ENCODE measurements at places on chromosomes 1 and 21.

DNA sequence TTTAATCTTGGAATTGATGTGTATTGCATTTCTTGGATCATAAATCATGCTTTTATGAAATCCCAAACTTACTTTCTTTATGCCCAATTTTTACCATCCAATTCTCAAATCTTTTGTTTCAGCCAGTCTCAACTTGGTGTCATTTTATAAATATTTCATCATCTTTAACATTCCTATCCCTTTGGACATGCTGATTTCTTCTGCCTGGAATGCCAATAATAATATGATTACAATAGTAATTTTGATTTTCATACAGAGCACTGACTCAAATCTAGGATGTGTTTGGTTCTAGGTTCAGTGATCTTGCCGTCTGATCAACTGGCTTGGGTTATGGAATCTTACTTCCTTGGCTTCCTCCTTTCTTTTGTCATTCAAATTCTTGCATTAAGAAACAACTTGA is 12.8 kb downstream of the RRP15 start:
- no peak for DNase-seq

- no peak for DNase-seq
Measured at GRCh38 chr1:185960422-185961321, 226.5 kb downstream of the HMCN1 start.

DNA sequence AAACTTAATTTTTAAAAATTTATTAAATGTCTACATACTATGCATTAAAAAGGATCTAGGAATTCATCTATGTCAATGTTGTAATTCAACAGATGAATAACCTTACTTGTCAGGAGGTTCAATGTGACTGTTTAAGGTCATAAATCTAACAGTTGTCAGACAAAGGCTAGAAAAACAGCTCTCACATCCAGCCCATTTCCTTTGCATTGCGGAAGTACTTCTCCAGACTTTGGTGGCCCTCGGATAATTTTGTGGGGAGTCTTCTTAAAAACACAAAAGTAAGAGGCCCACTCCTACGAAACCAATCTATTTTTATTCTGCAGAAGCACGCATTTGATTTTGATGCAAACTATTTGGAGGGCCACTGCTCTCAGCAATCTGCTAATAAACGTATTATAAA is 122.6 kb upstream of the CHRM3 start:
- DNase-seq = no peak

GRCh38 chr1:114956570-114956969 is 73.1 kb upstream of the TSHB start:
- no peak for DNase-seq

GRCh38 chr21:34091032-34091431 is 17.7 kb downstream of the MRPS6 start:
- DNase-seq = no peak

- peak; percentile 14 for DNase-seq
Measured at GRCh38 chr1:186680245-186681061, at the start of gene PTGS2. Gene PTGS2, minus strand, starts transcription at chr1:186680423. Its CDS starts 133 bp downstream, at chr1:186680290.

GRCh38 chr1:214665606-214666110 is 62.7 kb downstream of the CENPF start:
- no peak for DNase-seq

DNA sequence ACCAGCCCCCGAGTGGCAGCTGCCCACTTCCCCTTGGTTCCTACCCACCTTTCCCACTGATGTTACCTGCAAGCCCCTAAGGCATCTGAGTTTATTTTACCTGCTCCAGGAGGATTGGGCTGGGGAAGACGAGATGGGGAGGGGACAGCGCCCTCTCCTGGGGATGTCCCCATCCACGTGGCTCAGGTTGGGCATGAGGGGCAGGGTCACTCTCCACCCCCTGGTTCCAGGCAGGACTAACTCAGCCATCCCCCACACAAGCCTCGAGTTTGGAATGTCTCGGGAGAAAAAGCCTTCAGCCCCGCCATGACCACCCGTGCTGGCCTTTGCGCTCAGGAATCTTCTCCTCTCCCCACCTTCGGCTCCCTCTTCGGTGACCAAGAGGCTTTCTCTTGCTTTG is 90.0 kb downstream of the ARHGEF10L start:
- no peak for DNase-seq

DNA sequence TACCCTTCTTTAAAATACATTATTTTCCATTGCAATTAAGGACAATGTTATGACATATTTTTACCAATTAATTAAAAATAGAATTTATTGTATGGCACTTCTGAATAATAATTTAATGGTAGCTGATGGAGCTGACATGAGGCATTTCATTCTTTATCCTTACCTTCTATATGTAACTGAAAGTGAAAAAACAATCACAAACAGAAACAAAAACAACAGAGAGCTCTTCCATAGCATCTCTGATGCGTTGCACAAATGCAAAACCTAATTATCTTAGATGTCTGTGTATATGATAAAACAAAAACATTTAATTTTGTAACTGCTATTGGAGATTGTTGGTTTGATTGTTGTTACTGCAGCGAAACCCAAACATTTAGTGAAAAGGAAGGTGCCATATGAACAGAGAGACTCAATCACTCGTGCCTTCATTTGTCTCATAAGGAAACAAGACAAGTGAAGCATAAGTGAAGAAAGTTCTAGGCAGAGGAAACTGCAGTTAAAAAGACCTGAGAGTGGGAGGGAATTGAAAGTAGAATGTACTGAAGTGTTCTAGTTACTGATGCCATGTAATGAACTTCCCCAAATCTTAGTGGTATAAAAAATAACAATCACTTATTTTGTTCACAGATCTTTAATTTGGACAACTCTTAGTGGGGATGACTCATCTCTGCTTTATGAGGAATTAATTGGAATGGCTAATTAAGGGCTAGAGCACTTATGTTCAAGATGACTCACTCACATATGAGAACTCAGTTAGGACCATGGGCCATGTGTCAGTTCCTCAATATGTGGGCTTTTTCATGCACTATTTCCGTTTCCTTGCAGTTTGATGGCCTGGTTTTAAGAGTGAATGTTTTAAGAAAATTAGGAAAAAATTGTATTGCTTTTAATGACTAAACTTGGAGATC is 245.0 kb upstream of the OLFM3 start:
- DNase-seq = no peak

DNA sequence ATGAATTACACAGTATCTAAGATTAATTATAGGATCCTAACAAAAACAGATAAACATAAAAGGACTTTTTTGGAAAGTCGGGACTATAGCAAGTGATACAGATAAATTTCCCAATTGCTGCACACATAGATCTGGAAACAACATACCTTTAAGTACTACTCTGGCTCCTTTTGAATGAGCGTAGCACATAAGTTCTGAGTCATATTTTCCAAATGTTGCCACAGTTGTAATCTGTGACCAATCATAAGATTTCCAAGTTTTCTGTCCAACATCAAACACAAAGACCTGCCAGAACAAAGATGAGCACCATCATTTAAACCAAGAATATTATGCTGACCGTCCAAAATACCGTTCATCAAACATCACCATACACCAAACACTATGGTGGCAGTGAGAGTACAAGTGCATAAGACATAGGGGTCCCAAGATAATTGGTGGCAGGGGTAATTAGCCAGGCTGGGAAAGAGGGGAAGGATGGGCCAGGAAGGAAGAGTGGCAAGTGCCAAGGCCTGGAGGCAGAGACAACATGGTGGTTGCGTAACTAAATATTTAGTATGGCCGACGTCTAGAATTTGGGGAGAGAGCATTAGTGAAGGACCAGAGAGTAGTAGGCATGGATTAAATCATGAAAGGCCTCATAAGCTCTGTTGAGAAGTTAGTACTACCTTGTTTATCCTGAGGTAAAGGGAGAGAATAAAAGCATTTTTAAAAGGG is 3.6 kb downstream of the CTBS start:
- no peak for DNase-seq

- DNase-seq = no peak
Measured at GRCh38 chr1:152683846-152684245, 2.1 kb upstream of the LCE2B start.

DNA sequence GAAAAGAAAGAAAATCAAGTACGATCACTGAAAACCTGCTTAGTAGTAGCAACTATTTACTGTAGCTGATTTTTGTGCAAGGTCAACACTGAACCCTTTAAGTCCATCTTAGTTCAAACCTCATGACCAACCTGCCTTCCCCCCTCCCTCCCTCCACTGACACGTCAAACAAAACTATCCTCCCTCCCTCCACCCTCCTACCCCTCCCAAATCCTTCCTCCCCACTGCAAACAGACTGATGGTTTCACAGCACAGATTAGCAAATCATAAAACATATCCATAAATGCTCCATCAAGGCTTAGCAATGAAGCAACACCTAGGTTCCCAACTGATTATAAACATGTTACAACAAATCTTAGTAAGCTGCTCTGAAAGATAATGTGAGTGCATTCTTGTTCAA is 164.3 kb upstream of the GREM2 start:
- DNase-seq = no peak

DNA sequence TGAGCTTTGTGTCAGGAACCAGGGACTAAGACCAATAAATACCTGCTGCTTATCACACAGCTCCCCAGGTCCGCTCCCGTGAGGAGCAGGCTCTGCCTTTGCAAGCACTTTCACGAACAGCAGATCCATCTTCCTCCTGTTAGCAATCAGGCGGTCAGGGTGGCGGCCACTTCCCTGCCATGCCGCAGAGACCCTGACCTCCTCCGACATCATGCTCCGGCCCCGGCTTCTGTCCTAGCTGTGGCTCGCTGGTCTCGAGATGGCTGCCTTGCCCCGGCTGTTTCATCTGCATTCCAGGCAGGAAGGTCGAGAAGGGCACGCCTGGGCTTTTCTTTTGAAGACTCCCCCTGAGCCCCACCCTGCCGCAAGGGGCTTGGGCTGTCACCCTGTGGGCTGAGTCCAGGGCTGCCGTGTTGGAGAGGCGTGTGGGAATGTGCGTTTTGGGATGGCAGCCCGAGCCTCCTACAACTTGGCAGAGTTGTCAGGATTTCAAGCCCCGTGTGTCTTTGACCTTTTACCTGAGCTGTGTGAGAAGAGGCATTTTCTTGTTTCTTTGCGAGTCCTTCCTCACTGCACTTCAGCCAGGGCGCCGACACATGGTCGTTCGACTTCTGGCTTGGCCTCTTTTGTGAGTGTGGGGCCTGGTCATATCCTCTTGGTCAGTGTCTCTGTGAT is 59.5 kb downstream of the AGPAT3 start:
- no peak for DNase-seq

DNA sequence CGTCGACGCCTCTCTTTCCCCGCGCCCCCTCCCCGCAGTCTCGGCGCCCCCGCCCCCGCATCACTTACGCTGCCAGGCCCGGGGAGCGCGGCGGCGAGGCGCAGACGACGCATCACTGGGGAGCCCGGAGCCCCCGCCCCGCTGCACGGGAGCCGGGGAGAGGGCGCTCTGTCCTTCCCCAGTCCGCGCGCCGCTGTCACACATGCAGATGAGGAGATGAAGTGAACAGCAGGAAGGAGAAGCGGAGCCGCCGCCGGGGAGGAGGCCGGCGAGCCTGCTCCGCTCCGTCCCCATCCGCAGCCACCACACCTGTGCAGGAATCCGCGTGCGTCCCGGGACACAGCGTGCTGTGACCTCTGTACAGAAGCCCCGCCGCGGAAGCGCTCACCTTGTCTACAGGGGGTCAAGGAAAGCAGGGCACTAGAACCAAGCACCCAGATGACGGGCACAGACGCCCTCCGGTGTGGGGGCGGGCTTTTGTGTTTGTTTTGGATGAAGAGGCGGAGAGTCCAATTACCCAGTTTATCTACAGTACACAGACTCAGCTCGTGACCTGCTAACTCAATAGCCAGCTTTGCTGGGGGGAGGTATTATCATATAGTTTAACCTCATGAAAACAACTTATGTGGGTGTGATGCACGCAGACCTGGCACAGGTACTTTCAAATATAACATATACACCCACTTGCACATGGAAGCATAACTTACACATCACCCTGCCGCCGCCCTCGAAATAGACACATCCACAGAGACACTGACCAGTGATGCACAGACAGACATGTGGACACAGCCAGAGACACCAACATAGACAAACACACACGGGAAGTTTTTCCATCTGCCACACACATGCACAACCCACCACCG is 12.4 kb downstream of the KLHDC8A start:
- DNase-seq = peak; percentile 20

GRCh38 chr1:53992085-53992874 is 25.7 kb downstream of the LDLRAD1 start:
- no peak for DNase-seq

DNA sequence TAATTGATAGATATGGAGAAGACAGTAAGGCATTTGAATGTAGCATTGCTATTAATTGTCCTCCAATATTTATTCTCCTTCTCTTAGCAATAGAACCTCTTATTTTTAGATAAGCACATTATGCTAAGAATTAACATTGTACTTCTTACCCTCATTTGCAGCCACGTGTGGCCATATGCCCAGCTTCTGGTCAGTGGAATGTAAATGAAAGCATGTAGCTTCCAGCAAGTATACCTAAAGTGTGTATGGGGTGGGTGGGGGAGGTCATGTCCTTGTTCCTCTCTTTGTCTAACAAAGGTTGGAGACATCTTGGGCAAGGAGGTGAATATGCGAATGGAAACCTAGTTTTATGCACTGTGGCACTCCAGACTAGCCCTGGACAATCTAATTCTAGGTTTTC is 133.6 kb upstream of the HMCN1 start:
- DNase-seq = no peak

DNA sequence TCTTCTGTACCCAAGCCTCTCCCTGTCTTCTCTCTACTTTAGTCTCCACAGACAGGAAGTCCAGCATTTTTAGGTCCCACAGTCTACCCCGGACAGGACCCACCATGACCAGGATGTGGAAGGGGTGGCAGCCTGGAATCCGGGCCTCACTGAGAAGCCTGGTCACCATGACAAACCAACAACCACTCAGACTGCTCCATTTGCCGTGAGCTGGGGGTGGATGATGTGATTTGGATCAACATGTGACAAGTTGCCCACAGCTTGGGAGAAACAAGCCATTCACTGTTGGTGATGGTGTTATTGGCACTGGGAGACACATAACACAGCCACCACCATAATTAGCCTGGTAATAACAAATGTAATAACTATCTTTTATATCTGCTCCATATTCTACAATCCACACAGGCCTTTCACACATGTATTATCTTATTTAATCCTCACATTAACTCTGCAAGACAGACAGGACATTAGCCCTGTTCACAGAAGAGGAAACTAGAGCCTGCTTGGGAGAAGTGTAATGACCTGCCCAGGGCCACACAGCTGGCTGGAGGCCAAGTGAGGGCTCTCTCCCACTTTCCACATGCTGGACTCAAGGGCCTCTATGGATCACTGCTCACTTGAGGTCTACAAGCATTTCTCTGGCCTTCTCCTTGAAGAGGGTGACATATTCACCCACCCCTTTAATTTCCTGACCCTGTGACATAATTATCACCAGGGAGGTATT is 22.9 kb downstream of the MEF2D start:
- no peak for DNase-seq

Data from NCI-H1930 (cell line).